Amygdala (tissue), 56 donors: ENCODE measurements at places on chromosomes 3 and 15.

DNA sequence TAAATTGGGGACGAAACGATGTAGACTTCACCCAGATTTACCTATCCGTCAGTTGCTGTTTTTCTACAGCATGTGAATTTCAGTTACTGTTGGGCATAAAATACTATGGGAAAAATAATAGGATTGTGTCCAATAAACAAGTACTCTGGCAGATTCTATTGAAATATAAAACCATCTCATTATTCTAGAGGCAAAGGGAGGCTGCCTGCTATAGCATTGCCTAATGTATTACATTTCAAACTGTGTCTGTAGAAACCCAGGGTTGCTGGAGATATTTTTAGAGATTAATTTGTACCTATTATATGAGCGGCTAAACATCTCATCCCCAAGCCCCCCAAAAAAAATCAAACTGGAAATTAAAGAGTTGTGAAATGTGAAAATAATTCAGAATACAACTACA is 159.6 kb upstream of the IL12A start:
- DNase-seq, result no peak

- DNase-seq, result no peak
Measured at GRCh38 chr15:58447271-58448010, 15.7 kb downstream of the LIPC start.

GRCh38 chr3:78737988-78738387 is 1029.8 kb downstream of the ROBO1 start:
- no peak for DNase-seq

GRCh38 chr3:32208447-32208846 is 30.0 kb upstream of the CMTM8 start:
- DNase-seq, result no peak

DNA sequence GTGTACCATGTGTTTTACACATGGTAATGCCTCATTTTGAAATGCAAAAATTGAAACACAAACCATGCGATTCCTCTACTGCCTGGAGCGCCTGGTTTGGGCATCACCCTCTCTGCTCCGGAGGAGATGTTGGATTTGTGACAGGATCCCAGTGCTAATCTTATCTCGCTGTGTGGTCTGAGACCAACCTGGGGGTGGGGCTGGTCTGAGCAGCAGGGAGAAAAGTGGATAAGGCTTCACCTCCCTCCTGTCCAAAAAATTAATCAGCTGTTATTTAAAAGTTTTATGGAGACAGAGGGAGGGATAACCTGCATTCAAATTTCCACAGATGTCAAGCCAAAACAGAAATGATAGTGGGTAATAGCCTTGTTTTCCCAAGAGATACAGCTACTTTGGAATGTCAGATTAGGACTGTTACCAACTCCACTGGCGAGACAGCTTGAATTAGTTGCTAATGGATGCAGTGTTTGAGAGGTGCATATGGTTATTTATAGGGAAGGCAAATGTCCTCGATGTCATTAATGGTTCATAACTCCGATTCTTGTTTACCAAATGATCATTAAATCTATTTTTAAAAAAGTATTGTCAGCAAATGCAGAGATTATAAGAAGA is 54.0 kb upstream of the SKOR1 start:
- DNase-seq, result no peak

- DNase-seq, result no peak
Measured at GRCh38 chr3:171892457-171892856, 49.3 kb downstream of the TMEM212 start.

DNA sequence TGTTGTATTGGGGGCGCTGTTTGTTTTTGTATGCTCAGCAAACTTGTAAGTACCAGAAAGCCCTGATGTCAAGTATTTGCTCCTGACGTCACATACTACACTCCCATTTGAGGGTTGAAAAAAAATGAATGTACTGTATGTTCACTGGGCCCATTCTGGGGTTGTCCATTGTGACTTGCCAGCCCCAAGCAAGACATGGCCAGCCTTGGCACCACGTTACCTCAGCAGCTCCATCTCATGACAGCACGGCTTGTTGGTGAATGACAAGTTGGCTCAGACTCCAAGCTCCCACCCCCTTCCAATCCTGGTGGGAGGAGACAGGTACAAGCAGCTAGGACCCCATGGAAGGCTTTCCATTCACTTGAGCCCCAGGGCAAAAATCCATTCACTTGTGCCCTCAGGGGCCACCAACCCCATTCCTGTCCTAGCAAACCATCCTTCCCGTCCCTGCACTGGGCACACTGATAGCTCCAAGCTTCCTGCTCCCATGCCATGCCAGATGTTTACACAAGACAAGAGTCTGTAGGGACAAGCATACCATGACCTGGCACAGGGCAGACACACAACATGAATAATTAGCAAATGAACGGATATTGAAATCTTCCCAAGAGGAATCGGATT is 1.6 kb downstream of the PHGR1 start:
- no peak for DNase-seq

DNA sequence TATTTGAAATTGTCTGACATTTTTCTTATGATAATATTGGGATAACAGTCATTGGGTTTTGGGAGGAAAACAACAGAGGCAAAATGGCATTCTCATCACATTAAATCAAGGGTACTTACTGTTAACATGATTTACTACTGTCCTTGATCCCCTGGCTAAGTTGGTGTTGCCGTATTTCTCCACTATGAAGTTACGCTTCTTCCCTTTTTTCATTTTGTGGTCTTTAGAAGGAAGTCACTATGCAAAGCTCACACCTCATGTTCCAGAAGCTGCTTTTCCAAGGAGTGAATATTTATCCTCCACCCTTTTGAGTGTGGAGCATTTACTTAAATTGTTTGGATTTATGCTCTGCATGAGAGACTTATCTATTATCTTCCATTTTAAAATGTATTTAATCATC is 63.7 kb downstream of the ALCAM start:
- no peak for DNase-seq

DNA sequence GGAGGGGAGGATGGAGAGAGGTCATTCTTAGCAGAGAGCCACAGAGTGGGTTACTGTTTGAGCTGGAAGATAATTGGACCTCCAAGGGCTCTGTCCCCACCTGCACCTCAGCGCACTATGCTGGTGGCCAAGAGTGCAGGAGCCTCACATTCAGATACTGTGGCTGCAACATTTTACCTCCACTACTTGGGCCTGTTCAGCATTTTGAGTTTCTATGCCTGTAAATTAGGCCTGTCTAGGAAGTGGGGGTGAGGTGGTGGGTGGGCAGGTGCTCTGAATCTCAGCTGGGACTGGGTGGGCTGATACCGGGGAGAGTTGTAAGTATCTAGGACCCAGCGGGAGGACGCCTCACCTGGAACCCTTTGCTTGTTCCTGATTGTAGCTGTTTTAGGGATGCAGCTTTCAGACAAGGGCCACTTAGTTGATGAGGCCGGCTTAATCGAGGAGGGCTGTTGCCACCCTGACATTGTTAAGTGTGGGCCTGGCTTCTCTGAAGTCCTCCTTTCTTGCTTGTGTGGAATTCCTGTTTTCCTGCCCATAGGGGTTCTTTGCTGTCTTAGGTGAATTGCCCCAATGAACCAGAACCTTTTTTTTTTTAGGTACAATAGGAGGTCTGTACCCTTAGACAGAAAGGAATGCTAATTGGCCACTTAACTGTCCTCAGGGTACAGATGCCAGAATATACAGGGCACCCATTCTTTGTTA is 83.8 kb downstream of the SMAD3 start:
- DNase-seq, result no peak

DNA sequence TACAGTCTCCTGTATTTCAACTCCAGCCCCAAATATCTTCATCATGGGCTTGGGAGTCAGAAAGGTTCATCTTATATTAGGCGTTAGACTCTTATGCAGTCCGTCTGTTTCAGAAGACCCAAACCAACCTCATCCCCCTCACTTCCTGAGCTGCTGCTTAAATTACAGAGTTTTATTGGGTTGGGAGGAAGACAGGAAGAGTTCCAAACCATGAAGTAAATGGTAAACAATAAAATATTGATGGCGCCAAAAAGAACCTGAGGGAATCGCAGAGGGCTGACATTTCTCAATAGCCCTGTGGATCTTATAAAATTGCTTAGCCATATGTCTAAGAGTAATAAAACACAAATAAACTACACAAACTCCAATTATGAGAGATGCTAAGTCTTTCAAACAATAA is 116.9 kb upstream of the C3orf80 start:
- no peak for DNase-seq

- no peak for DNase-seq
Measured at GRCh38 chr3:104723000-104723399, 643.7 kb upstream of the ALCAM start.
